Activated gamma-delta T cell treated with Interleukin-2 at 50 U/mL for 16 hours (primary cell): ENCODE measurements at places on chromosomes 2 and 18.

GRCh38 chr2:236972491-236973342 is 113.0 kb upstream of the COPS8 start:
- DNase-seq, result no peak

- peak; percentile 48 for DNase-seq
Observed at GRCh38 chr2:110804915-110805314, 72.5 kb downstream of the ACOXL start.

GRCh38 chr18:3773303-3773702 is 323.3 kb downstream of the TGIF1 start:
- no peak for DNase-seq

DNA sequence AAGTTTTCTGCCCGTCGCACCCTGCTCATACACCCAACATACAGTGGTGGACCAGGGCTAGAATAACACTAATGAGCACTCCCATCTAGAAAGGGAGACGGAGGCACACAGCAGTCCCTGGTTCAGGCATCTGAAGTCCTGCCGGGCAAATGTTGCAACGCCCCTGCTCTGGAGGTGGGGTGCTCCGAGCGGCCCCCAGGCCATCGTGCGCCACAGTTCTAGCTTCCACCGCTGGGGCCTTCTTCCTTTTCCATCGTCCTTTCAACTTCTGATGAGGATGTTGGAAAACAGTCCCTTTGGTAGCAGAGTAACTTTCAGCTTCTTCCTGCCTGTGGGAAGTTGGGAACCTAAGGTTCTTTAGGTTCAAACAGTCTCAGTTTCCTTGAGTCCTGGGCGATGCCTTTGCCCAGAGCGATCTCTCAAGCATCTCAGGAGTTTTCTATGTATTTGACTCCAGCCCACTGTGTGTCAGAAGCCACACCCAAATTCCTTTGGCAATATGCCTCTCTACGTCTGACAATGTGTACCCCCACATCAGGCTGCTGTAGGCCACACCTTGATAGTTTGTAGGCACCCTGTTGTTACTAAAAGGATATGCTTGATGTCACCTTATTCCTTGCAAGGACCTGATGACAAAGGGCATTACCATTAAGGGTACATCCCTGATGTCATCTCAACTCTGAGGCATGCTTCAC is 258.8 kb downstream of the GLI2 start:
- DNase-seq, result no peak

- no peak for DNase-seq
Observed at GRCh38 chr2:60275958-60276357, 277.5 kb downstream of the BCL11A start.
